ENCODE measurements at places on chromosomes 11 and 22.

GRCh38 chr11:72975778-72976521 is 161.7 kb downstream of the ATG16L2 start:
- DNase-seq, result no peak

- DNase-seq, result no peak
Measured at GRCh38 chr11:119910051-119910450, 181.1 kb upstream of the NECTIN1 start.

GRCh38 chr11:68146704-68147474 is 25.7 kb upstream of the CHKA start:
- no peak for DNase-seq

DNA sequence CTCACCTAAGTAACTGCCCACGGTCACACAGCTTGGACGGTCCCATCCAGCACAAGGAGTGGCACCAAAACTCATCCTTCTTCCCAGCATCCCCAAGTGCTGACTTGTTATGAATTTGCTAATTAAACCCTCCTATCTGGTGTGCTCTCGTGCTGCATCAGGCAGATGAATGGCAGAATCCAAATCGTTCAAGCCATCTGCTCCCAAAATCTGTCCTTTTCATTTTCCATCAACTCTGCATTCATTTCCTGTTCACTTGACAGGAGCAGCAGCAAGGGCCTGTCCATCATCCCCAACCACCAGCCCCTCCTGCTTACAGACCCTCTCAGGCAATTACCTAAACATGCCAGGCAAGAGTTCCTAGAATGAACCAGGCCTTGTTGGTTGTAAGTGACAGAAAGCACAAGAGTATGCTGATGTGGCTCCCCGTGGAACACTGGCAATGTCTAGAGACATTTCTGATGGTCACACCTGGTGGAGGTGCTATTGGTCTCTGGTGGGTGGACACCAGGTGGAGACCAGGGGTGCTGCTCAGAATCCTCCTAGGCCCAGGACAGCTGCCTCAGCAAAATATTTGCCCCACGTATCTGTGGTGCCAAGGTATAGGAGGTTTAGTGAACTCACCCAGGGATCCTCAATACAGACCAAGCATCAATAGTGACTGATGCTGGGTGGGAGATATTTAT is 832.5 kb downstream of the TBC1D22A start:
- no peak for DNase-seq

- no peak for DNase-seq
Measured at GRCh38 chr11:68406324-68407313, 53.9 kb upstream of the PPP6R3 start.

DNA sequence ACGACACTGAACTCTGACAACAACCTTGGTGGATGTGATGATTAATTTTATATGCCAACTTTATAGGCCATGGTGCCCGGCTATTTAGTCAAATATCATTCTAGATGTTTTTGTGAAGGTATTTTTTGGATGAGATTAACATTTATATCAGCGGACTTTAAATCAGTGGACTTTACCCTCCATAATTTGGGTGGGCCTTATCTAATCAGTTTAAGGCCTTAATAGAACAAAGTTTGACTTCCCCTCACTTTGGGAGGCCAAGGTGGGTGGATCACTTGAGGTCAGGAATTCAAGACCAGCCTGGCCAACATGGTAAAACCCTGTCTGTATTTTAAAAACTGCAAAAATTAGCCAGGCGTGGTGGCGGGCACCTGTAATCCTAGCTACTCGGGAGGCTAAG is 4.0 kb downstream of the PRCP start:
- DNase-seq, result no peak

DNA sequence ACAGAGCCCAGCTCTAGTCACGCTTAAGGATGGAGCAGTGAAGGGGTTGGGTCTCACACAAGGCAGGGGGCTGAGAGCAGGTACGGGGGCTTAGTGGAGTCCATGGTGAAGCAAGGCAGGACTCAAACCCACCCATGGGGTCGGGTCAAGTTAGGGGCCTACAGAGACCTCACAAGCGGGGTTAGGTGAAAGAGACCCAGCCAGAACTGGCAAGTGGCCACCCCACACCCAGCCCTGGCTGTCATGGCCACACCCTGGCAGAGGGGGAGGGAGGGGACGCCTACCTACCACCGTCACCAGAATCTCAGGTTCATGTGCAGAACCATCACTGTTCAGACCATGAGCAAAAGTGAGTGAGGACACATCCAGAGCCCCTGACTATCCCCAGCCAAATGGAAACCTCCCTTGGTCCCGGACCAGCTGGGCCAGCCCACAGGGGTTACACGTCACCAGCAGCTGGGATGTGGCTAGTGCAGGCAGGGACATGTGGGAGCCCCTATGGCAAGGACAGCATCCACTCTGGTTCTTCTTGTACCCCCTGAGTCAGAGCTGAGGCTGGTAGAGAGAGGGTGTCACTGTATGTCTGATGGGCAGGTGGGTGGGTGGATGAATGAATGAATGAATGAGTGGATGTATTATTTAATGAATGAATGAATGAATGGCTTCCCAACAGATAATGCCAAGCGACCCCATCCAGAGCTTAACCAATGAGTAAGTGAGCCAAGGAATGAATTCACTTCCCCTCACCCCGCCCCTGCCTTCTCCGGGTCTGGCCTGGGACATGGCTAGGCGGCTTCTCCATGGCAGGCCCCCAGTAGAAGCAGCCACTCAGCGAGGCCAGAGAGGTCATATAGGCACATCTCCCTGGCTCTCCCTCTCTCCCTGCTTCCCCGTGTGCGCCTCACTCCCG is 681.6 kb downstream of the TBC1D22A start:
- DNase-seq, result no peak

GRCh38 chr22:22702237-22703202 is 58.1 kb downstream of the GGTLC2 start:
- DNase-seq, result no peak

DNA sequence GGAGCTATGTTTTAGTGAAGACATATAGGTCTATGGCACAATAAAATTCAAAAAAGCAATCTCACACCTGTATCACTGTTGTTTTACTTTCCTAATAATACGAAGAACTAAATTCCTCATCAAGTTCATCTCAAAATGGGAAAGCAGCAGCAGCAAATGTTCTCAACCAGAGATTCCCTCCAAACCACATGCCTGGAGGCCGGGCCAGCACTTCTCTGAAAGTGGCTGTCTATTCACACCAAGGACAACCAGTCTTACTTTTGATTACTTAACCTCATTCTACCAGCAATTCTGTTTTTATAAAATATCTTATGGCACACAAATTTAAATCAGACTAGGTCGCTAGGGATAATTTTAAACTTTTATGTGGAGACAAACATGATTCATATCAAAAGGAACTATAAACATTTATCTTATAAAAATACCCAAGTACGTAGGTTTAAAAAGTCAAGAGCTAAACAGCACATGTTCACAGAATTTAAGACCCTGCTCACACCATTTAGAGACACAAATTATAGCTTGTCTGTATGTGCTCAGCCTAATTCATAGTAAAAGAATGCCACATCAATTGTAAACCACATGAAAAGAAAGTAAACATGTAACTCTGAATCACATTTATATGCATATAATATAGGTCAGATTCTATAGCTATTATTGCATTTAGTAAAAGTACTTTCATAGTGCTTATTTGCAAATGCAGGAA is 46.1 kb downstream of the RRAS2 start:
- DNase-seq, result no peak

- DNase-seq, result peak; percentile 63
Measured at GRCh38 chr11:116725434-116726221, 47.2 kb downstream of the BUD13 start.

GRCh38 chr11:112057170-112057569 is 16.6 kb downstream of the PIH1D2 start:
- no peak for DNase-seq

GRCh38 chr22:42431401-42432019 is 693 bp downstream of the NFAM1 start:
- no peak for DNase-seq

DNA sequence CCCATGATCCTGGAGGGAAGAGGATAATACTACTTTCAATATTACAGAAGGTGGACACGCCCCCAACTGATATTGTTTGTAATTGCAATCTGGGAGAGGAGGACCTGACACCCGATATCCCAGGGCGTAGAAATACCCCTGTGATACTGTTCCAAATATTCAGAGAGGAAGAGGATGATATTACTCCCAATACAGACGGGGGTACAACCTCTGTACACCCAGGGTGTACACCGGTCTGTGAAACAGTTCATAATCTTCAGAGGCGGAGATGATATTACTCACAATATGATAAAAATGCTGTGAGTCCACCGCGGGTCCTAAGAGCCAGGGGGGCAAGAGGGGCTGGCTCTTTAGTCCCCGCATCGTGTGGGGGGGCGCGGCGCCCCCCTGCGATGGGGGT is 57.2 kb upstream of the ALDH3B2 start:
- no peak for DNase-seq

All from spleen (tissue), 13 donors.